ENCODE measurements at places on chromosomes 11 and 22.

DNA sequence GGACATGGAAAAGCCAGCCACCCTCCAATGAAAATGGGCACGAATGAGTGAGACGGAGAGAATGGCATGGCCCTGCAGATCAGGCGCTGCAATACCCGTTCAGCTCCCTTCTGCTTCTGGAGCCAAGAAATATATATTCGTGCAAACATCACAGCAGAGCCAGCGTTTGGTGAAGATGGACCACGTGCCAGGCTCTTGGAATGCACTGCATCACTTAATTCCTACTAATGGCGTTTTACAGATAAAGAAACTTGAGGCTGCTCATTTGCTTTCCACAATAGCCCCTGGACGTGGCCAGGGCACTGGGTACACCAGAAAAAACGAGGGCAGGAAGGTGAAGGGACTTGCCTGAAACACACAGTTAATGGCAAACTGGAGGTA, 1.6 kb upstream of the FXYD2 start:
- no peak for DNase-seq

DNA sequence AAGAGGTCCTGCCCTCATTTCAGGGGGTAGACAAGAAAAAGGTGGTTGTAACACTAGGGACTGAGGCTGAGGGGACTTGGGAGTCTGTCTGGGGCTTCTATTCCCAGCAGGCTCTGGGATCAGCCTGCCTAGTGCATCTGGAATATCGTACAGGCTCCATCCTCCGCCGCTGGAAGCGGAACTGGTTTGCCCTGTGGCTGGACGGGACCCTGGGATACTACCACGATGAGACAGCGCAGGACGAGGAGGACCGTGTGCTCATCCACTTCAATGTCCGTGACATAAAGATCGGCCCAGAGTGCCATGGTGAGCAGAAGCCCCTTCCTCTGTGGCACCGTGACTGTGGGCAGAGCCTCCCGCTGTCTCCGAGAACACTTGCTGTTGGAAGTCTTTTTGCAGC, 4.0 kb downstream of the PLEKHB1 start:
- no peak for DNase-seq

DNA sequence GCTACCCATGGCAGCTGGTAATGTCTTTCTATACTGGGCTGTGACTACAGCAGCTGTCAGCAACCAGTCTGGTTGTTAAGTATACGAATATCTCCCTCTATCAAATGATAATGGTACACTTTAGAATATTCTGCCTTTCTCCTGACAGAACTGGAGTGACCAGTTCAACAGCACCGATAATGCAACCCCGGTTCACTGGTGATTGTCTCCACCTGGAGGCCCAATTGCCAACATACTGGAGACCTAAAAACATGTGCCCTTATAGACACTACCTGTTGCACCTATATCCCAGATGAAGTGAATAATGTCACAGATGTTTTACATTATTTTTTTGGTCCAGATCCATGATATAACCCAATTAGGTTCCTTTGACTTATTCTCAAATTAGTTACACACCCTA, 21.1 kb downstream of the OR5P2 start:
- no peak for DNase-seq

- DNase-seq = peak; percentile 80
Measured at GRCh38 chr11:44634401-44635281, 69.2 kb downstream of the CD82 start.

DNA sequence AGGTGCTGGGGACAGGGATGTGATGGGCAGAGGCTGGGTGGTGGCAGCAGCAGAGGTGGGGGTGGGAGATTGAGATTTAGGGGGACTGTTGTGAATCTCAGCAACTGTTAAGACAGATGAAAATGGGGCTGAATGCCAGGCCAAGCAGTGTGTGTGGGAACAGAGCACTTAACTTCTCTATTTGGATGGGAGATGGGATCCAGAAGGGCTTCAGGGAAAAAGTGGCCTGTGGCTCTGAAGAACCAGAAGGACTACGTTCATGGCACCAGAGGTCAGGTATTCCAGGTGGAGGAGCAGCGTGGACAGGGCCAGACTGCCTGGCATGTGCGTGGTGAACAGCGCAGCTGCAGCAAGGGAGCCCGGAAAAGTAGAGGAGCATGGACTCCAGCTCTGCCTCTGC, 82.6 kb upstream of the SYT13 start:
- no peak for DNase-seq

DNA sequence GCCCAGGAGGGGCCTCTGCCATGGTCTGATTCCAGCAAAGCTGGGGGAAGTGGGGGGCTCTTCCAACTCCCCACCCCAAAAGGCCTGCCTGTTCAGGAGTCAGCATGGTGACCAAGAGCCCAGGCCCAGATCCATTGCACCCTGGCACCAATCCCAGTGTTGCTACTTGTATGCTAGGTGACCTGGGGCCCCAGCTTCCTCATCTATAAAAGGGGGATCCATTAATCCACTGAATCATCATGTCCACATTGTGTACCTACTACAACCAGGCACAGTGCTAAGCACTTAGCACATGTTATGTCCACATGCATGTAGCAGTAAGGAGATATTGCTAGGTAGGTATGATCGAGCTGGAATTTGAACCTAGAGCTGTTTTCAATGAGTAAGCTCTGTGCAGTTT, 2.0 kb downstream of the SYT12 start:
- DNase-seq = no peak

DNA sequence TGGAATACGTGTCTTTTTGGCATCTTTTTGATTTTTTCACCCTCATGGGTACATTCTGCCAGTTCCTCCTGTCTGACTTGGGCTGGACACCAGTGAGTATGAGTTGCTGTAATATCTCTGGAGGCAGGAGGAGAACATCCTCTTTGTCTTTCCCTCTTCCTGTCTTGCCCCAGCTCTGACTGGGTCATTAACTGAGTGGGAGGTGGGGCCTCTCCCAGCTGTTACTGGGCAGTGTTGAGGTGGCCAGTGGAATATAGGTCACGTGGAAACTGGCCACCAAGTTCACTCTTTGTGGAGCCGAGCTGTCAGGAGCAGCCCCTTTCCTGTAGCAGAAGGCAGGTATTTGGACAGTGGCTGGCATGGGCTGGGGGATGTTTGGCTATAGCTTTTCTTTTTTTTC, 2.2 kb downstream of the GLB1L2 start:
- DNase-seq = no peak

- peak; percentile 46 for DNase-seq
Measured at GRCh38 chr11:3614742-3615171, 27.0 kb downstream of the ART5 start.

DNA sequence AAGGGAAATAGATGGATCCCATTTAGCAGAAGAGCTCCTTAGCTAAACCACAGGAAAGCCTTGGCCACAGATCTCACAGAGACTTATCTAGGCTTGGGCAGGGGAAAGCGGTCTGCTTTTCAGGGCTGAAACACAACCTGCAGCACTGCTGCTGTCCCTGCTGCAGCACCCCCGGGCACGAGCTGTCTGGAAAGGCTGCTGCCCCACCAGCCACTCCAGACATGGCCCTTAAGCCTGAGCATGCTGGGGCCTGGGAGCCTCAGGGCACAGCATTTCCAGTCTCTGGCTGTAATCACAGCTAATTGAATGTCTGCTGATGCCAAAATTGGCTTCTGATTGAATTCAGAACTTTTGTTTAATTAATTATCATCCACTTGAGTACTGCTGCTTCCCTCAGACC, 115.0 kb downstream of the TMPRSS5 start:
- no peak for DNase-seq

DNA sequence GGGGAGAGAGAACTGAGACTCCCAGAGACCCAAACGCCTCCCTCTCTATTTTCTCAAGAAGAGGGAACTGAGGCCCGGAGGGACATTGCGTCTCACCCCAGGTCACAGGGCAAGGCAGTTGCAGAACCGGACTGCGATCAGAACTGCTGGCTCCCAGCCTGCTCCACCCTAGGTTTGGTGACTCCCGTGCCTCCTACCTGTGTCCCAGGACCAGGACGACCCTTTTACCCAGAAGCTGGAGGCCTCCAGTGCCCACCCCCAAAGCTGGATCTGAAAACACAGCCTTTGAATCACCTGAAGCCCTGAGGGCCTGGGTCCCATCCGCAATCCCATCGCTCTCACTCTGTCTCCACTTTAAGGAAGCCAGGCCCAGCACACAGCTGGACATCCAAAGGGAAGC, 1.4 kb downstream of the GSTT4 start:
- DNase-seq = no peak

- DNase-seq = no peak
Measured at GRCh38 chr11:8095806-8096522, 15.0 kb downstream of the TUB start.

DNA sequence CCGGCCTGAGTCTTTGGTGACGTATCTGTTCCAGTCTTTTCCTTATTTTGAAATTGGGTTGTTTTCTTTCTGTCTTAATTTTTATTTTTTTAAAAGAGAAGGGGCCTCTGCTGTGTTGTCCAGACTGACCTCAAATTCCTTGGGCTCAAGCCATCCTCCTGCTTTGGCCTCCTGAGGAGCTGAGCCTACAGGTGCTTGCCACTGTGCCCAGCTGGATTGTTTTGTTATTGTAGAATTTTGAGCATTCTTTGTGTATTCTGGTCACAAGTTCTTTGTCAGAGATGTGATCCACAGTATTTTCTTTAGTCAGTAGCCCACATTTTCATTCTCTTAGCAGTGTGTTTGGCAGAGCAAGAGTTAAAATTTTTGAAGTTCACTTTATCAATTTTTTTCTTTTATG, 100.1 kb downstream of the ATXN10 start:
- DNase-seq = no peak

- peak; percentile 51 for DNase-seq
Measured at GRCh38 chr11:61023086-61023965, 51.8 kb downstream of the CD6 start.

DNA sequence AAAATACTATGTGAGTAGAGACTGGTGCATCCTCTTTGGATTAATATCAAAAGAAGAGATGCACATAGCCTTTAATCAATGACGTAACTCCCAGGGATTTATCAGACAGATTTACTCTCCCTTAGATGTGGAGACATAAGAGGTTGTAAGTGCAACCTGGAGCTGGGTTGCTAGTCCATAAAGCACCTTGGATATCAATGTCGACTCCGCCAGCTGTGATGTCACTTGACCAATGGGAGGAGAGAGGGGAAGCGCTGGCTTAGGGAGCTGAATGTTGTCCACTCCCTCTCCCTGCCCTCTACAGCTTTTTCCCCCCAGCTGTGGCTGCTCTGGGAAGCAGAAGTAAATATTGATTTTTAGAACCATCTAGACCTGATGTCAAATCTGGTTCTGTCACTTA, 28.9 kb upstream of the TMEM86A start:
- DNase-seq = no peak

DNA sequence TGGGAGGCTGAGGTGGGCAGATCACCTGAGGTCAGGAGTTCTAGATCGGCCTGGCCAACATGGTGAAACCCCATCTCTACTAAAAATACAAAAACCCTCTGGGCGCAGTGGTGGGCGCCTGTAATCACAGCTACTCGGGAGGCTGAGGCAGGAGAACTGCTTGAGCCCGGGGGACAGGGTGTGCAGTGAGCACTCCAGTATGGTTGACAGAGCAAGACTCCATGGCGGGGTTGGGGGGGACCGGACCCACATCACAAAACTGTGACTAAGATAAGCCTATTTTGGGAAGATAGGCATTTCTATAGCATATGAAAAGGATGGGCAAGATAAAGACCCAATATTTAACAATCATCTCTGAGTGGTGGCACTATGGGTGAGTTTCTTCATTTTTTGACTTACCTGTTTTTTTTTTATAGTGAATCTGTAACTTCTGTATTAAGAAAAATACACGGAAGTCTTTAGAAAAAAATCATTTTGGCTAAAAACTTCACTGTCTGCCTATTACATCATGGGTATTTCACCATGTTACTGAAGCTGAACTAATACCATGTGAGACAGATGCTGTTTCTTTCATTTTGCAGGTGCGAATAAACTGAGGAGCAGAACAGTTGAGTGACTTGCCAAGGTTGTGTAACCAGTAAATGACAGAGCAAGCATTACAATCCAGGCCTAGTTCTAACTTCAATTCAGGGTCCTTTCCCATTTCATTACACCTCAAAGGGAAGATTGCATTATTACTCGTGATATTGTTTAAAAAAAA, 2.5 kb downstream of the CELF1 start:
- peak; percentile 30 for DNase-seq

- peak; percentile 68 for DNase-seq
Measured at GRCh38 chr11:77198440-77198849, 70.4 kb downstream of the MYO7A start.

GRCh38 chr11:3823303-3823702, 14.9 kb downstream of the PGAP2 start:
- no peak for DNase-seq

GRCh38 chr11:79152511-79152910, 288.3 kb downstream of the TENM4 start:
- no peak for DNase-seq

All from chondrocyte (in vitro differentiated cells).